ENCODE measurements at places on chromosomes 3 and 15.

DNA sequence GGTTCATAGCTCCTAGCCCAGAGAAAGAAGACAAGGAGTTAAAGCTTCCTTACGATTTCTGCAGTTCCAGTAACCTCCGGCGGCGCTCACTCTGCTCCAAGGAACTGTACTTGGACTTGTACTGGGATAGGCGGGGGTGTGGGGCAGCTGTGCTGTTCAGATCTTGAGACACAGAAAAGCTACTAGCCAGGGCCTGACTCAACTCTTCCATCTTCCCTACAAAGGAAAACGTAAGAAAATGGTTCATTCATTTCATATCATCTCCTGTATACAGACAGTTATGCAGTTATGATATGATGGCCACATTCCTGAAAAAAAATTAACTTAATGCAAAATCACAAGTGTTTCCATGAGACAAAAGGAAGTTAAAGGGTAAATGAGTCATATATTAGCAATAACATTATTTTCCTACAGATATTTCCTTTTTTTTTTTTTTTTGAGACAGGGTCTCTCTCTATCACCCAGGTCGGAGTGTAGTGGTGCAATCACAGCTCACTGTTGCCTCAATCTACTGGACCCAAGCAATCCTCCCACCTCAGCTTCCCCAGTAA lies 4.6 kb downstream of the SNUPN start:
- DNase-seq, result no peak

- DNase-seq, result no peak
These were observed 3.0 kb downstream of the TBL1XR1 start for GRCh38 chr3:177194299-177194698.

GRCh38 chr3:153429821-153430220 lies 267.8 kb downstream of the RAP2B start:
- no peak for DNase-seq

- no peak for DNase-seq
These were observed 16.1 kb downstream of the ACAA1 start for GRCh38 chr3:38120693-38121450.

Measured in NCI-H2171 (cell line).